Right renal pelvis (tissue), 4 donors: ENCODE measurements at places on chromosomes 1 and 21.

GRCh38 chr1:218671573-218671972 lies 326.4 kb downstream of the TGFB2 start:
- DNase-seq: no peak

DNA sequence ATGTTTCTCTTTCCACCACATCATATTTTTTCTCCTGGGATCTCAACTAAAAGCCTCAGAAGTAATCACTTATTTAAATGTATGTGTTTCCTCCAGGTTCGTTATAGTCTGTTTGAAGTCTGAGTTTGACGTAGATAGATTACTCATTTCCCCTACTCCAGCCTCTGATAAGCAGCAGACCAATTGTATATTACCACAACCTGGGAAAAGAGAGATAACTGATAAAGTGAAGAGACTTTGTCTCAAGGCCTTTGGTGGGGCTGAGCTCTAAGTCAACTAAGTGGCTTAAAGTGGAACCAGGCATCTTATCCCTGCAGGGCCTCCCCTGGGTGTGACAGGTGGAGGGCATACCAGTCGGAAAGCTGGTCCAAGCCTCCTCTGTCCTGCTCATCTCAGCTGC lies 34.9 kb upstream of the CACNA1E start:
- no peak for DNase-seq

DNA sequence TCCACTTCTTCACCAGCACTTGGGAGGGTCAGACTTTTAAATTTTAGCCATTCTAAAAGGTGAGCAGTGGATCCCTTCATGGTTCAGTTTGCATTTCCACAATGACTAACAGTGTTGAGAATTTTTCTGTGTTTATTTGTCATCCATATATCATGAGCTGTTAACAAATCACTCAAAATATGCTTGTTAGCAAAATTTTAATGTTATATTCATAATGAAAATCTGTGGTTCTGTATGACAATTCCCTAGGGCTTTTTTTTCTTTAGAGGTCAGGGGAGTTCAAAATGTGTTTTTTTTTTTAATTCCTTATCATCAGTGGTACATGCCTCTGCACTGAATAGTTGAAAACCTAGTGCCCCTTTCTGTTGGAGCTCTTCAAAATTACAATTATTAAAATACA lies 682.2 kb upstream of the ADGRL2 start:
- DNase-seq: no peak

- no peak for DNase-seq
These were observed 1165.1 kb upstream of the ADGRL4 start for GRCh38 chr1:80171631-80172030.

DNA sequence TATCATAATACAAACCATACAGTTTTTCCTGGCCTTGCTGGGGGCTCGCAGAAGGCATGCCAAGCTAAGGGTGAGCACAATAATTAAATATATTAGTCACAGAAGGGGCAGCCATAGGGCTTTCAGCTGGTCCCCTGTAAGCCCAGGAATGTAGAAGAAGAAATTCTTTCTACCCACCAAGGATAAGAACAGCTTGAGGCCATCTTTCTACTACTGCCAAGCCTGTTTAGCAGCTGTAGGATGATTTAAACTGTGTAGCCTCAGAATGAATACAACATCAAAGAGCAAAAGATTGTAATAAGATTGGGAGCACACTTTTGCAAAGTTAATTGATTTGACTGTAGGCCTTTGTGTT lies 171.5 kb downstream of the LRRC7 start:
- DNase-seq: no peak

DNA sequence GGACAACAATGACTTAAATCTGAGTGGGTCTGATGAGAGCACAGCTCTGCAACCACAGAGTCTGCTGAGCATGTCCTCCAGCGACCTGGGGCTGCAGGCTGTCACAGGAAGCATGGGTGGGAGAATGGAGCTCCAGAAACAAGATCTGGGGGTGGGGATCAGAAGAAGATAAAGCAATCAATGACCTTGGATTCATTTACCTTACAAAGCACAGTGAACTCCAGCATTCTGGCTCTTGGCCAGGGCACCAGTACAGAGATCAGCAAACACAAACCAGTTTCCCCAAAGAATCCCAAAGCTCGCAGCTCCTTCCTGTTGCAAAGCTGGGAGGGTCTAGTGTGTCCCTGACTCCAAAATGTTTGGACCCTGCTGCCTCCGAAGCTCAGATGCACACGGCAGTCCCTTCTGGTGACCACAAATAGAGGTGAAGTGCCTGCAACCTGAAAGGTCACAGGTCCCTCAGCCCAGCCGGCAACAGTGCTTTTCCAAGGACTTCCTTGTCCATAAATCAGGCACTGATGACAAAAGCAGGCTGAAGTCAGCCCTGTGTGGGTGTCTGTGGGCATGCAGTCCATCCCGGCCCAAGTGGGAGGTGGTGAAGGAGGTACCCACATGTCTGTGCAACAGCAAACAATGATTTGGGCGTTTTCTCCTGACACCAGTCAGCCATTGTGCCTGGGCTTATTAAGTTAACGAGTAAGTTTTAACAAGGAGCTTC lies 76.1 kb downstream of the SH3BGR start:
- no peak for DNase-seq

DNA sequence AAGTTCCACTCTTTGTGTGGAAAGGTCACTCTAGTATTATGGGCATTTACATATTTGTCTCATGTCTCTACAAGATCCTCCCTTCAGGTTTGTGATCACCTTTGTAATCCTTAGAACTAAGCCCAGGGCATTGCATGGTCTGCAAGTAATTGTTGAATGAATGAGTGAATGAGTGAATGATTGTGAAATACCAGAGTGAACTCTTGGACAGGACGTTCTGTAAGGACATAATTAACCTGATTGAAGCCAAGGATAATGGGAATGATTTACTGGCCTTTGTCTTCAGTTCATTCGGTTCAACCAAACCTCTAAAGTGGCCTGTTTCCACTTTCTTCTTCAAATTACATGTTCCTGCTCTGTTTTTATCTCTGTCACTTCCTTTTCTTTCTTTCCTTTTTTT lies 83.0 kb upstream of the TSPAN2 start:
- DNase-seq: no peak

GRCh38 chr1:233721004-233721595 lies 107.2 kb downstream of the KCNK1 start:
- DNase-seq: no peak

- no peak for DNase-seq
These were observed 66.1 kb downstream of the NID1 start for GRCh38 chr1:235998812-235999211.

- no peak for DNase-seq
These were observed 24.7 kb upstream of the PEF1 start for GRCh38 chr1:31669433-31669785.

DNA sequence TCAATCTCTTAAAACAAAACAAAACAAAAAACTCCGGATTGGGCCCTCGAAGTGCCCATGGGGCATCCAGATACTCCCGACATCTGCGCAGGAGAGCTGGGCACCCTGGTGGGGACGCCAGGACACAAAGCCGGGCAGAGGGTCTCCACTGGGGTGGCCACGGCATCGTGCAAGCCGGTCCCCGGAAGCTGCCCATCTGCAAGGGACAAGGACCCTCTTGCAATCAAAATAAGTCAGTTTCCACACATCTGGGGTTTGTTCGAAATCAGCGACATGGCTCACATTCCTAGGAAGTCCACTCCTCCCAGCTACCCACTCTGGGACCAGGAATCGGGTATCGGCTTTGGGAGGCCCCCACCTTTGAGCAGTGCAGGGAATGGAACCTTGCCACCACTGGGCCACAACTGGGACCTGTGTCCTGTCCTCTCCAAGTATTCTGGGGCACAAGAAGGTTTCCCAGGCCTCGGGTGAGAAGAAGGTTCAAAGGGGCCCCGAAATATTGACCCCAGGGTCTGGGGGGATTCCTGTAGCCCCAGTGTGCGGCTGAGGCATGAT lies 4.6 kb upstream of the PRDM16 start:
- no peak for DNase-seq

DNA sequence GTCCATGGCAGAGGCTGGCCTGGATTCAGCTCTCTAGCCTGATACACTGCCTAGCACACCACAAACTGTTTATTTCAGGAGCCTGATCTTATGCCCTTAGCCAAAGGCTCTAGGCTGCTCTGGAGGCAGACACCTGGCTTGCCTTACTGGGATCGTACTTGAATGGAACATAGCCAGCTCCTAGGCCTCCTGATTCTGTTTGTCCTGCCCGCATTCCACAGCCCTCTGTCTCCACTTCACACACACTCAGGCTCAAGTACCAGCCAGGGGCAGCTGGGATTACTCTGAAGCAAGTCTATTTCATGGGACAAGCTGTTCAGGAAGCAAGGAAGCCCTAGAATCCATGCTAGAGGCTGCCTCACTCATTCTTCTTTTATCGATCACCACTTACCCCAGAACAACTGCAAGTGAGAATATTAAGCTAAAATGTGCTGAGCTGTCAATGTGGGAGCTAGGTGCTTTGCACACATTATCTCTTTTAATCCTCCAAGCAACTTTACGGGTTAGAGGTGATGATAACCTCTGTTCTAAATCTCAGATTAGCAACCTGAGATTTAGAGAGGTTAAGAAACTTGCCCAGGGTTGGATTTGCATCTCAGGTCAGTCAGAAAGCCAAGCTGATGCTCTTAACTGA lies 31.1 kb upstream of the CYP4B1 start:
- DNase-seq: no peak

DNA sequence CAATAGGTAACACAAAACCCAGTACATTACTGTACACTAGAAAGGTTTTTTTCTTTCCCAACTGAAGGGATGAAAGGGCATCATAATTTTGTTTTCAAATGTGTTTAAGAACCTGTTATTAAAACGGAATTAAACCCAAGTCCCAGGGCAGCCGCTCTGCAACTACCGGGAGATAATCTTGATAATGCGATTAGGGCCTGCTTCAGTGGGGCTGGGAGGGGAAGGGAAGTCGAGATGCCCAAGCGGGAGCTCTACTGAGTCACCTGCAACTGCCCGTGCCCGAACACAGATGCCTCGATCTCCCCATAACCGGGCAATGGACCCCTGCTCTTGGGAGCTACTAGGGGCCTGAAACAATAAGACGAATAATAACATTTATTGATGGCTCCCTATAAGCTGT lies 61.4 kb downstream of the KAZN start:
- DNase-seq: no peak
